Activated effector memory CD4-positive, alpha-beta T cell treated with Interleukin-2 at 50 U/mL for 16 hours (primary cell): ENCODE measurements at places on chromosomes 6 and 20.

DNA sequence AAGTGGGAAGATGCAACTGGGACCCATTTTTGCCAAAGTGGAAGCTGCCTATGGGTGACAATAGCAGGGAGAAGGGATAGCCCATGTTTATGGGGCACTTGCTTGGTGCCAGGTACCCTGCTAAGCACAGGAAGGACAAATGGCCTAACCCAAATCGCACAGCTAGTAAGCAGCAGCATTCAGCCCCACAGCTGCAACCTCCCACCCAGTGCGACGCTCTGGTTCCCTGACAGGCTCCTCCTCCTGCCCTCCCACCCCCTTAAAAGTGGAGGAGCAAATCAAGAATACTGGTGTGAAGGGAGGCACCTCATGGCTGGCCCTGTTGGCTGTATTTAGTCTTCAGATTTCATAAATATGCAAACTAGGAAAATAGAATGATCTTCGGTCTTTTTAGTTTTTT is 76.2 kb downstream of the RIN2 start:
- no peak for DNase-seq

DNA sequence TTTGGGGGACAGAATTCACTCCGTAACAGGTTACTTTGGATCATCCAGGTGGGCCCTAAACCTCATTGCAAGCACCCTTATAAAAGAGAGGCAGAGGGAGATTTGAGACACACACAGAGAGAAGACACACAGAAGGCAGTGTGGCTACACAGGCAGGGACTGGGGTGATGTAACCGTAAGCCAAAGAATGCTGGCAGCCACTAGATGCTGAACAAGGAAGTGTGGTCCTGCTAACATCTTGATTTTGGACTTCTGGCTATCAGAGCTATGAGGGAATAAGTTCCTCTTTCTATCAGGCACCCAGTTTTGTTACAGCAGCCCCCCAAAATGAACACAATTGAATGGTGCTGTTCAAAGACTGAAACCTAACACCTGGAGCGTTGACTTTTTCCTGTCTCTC is 191.3 kb upstream of the MYLIP start:
- DNase-seq, result no peak

DNA sequence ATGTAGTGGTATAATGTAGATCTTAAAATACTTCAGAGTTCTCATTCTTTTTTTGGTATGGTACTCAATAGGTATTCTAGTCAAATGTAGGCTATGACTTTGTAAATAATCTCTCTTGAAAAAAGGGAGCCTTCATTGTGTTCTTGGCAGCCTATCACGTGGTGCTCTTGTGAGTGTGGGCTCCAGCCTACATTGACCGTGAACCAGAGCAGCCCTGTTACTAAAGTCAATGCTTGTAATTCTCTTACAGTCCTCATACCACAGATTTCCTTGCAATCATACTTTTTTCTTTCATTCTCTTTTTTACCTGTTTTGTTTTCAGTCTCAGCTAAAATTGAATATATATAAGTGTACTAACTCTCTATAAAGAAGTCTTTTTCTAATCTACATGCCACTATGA is 31.1 kb downstream of the ARID1B start:
- DNase-seq, result no peak

GRCh38 chr6:63609231-63609630 is 26.4 kb upstream of the PHF3 start:
- no peak for DNase-seq

DNA sequence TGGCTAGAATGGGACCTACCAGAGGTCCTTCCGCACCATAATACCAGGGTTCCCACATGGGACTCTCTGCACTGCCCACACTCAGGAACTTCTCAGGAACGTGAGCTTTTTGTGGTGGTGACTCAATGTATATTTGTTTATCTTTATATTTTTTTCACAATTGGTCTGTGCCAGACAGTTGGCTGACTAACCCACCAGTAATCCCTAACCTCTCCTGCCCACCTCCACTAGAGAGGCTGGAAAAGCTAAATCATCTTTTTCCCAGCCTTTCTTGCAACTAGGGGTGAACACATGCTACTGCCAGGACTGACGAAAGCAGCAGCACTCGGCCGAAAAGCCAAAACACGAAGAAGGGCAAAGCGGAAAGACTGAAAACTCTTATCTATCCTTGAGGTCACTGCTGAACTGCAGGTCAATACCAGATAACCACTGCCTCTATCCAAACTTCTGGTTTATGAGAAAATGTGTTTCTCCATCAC is 112.9 kb downstream of the TRERF1 start:
- DNase-seq, result no peak

DNA sequence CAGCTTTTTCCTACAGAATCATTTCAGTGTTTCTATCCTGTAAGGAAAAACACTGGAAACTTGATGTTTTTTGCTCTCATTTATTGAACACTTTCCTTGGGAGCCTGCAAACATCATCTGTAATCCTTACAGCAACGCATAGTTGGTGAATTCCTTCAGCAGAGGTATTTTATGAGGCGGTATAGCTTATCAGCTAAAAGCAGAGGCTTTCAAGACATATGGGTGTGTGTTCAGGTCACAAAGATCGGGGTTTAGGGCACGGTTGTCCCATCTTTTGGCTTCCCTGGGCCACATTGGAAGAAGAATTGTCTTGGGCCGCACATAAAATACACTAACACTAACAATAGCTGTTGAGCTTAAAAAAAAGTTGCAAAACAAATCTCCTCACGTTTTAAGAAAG is 185.0 kb downstream of the AIG1 start:
- DNase-seq, result no peak

GRCh38 chr6:90907931-90908655 is 321.2 kb upstream of the MAP3K7 start:
- no peak for DNase-seq

GRCh38 chr6:91895599-91896285 is 1308.9 kb upstream of the MAP3K7 start:
- no peak for DNase-seq
